ENCODE measurements at places on chromosomes 6 and 20.

GRCh38 chr20:23629017-23629541, 8.7 kb downstream of the CST3 start:
- DNase-seq: peak; percentile 97

GRCh38 chr6:16762550-16763477, 1.6 kb upstream of the ATXN1 start:
- peak; percentile 62 for DNase-seq

- DNase-seq: no peak
Measured at GRCh38 chr6:154960854-154961530, 34.1 kb upstream of the TIAM2 start.

- peak; percentile 94 for DNase-seq
Measured at GRCh38 chr6:81759782-81760181, 7.3 kb upstream of the TENT5A start.

- no peak for DNase-seq
Measured at GRCh38 chr6:5710516-5710915, 296.2 kb downstream of the NRN1 start.

DNA sequence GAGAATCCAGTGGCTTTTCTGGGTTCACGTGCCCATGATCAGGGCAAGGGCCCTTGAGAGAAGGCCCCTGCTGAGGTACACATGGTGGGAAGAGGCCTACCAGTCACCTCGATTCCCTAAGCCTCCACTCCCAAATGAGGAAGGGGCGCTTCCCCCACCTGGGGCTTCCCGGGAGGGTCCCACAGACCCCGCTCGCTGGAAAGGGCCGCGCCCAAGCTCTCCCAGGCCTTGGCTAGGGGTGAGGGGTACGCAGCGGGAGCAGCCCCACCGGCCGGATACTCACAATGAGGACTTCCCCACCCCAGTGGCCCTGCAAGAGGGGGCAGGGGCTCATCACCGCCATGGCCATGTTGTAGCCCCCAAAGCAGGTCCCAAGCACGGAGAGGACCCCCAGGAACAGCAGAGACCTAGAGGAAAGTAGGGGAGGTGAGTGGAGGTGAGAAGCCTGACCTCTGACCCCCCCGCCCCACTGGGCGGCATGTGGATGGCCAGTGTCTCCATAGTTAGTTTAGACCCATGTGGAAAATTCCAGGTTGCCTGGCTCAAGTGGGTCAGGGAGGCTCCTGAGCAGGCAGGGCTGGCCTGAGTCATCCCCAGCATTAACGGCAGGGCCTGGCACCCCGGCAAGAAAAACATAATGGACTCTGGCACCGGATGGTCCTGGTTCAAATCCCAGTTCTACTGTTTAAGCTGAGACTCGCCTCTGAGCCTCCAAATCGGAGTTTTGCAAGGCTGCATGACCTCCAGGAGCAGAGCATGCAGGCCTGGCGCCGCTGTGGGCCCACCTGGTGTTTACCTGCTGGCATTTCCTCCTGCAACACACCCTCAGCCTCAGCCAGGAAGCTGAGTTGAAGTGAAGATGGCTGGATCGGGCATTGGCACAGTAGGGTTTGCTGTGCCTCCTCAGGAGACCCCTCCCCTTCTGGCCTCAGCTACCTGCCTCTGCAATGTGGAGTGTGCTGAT, 6.6 kb downstream of the SLC52A3 start:
- no peak for DNase-seq

GRCh38 chr6:34601706-34602105, 45.6 kb upstream of the SPDEF start:
- no peak for DNase-seq

Measured in amniotic epithelial cell (primary cell).